ENCODE measurements at places on chromosomes 2 and 18.

DNA sequence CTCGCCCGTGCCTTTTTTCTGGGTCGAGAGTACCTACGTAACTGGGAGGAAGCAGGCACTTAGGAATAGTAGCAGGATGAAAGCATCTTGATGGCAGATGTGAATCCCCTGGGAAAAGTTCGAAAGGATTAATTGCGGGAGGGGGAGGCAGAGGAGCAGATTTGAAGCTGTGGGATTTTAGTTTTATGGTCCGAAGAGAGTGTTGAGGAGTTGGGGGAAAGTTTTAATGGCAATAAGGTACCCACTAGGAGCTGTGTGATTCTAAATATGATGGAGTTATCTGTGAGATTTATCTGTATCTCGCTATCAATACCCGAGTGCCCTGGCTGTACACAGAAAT lies 1.1 kb downstream of the AGFG1 start:
- DNase-seq, result no peak

- no peak for DNase-seq
Observed at GRCh38 chr2:235979753-235980435, 188.3 kb downstream of the GBX2 start.

GRCh38 chr2:43178602-43179542 lies 47.5 kb downstream of the ZFP36L2 start:
- no peak for DNase-seq

DNA sequence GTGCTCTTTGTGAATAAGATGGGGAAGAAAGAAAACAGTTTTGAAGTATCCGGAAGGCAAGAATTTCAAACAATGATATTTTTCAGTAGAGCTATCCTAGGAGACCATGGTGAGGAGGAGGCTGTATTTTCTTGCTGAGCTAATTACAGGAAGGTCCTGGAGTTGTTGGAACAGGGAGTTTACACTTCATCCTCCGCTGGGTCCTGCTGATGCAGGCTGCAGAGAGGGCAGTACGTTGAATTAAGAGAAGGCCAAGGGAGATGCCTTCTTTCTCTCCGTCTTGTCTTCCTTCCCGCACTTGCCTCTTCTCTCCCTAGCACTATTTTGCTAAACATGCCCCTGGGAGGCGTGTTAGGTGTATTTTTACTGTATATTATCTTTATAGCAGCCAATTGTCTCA lies 60.0 kb upstream of the EDAR start:
- DNase-seq, result no peak

DNA sequence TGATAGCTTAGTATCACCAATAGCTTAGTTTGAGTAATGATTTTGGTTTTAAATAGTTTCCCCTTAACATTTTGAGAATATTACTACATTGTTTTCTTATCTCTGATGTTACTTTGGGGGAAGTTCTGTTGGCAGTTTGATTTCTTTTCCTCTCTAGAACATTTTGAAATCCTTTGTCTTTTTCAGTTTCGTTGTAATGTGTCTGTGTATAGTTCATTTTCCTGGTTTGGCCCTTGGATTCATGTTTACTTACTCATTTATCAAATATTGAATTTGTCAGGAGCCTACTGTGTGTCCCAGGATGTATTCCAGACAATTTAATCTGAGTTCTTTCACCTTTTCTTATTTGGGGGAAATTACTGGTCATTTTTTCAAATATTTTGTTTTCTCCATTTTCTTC lies 16.7 kb downstream of the ANKRD12 start:
- DNase-seq, result no peak

GRCh38 chr2:156589381-156590079 lies 153.4 kb downstream of the GPD2 start:
- DNase-seq, result peak; percentile 5

DNA sequence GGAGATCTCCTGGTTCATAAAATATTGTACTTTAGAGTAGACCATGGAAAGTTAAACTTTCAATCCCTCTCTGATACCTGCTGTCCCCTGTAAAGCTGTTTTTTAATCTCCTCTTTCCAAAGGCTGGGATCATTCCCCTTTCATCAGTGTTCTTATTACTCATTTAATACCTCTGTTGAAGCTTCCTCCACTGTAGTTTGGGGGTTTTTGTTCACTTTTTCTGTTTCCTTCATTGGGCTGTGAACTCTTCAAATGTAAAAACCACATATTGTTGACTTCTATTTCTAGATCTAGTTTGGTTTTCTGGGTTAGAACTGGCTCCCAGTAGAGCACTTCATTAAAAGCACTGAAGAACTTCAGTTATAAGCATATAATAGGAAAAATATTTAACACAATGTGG lies 598.1 kb downstream of the RNF144A start:
- no peak for DNase-seq

- DNase-seq, result no peak
Observed at GRCh38 chr2:212797484-212798205, 259.0 kb upstream of the ERBB4 start.

- DNase-seq, result no peak
Observed at GRCh38 chr2:223768179-223768578, 69.2 kb downstream of the AP1S3 start.

- DNase-seq, result no peak
Observed at GRCh38 chr2:32711219-32711618, 83.4 kb downstream of the TTC27 start.

DNA sequence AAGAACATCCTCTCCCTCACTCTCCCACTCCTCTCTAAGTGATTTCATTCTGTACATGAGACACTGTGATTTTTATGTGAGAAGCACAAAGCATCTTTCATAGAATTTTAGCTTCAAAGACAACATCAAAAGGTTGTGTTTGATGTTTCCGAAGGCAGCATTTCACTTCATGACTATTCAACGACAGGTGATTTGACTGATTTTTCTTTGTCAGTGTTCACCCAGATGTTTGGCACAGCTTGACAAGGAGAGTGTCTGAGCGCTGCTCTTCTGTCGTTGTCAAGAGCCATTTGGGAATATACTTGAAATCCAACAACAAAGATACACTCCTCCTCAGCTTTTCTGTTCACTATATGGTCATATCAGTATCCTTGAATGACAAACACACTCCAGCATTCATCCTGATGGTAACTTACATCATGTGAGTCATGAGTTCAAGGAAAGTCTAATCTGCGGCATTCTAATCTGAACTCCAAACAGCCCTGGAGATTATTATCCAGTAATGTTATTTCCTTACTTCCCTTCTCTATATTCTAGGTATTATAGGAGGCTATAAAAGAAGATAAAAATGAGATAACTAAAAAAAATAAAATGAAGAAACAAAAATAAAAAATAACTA lies 45.9 kb upstream of the ST6GAL2 start:
- DNase-seq, result no peak

DNA sequence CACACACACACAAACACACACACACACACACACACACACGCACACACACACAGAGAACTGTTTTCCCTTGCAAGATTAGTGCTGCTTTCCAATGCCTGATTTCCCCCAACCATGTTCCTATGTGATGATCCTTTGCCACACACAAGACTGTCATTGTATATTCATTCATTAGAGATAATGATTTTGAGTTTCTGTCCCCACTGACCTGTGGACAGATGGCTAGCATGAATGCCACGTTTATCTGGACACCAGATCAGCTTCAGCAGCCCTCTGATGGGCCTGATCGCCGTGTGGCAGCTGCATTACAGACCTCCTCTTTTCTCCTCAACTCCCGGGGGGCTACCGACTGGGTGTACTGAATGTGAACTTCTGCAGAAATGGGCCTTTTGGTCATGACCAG lies 353.0 kb downstream of the MYCN start:
- no peak for DNase-seq
